ENCODE measurements at places on chromosomes 2 and 18. TPM values are rescaled to one million over a fixed set of nuclear protein-coding genes. Genes with fewer than 3 reads are reported as not detected.

Gene CD302
- total RNA-seq, result 2.3 TPM

DNA sequence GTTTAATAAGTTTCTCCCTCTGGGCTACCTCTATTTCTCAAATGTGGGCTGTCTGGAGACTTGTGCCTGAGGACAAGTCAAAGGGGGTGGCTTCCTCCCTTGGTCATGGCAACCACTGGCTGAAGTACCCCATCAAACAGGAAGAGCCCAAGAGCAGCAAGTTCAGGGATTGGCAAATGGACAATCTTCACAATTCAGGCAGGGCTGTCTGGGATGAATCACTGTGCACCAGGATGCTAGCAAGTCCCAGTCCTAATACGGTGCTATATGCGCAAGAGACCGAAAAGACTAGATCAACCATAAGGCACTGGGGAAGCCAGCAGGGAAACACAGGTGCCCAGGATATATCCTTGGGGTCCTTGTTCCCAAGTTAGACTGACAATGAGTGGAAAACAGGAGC, 75.5 kb downstream of the ANTXR1 start:
- DNase-seq, result no peak

Gene HJURP
- 86.3 TPM for total RNA-seq

- no peak for DNase-seq
These were observed 48.1 kb downstream of the KCNE4 start for GRCh38 chr2:223100061-223100511.

Gene GALNT5
- total RNA-seq, result 0.03 TPM

Gene KLHL29
- total RNA-seq, result 4.6 TPM

GRCh38 chr18:1526991-1527390, 622.3 kb downstream of the ADCYAP1 start:
- DNase-seq, result no peak

- no peak for DNase-seq
These were observed 44.4 kb downstream of the EXOC6B start for GRCh38 chr2:72781480-72781879.

Gene SKOR2
- total RNA-seq, result not detected

GRCh38 chr2:125444106-125444505, 1211.9 kb upstream of the GYPC start:
- DNase-seq, result no peak

DNA sequence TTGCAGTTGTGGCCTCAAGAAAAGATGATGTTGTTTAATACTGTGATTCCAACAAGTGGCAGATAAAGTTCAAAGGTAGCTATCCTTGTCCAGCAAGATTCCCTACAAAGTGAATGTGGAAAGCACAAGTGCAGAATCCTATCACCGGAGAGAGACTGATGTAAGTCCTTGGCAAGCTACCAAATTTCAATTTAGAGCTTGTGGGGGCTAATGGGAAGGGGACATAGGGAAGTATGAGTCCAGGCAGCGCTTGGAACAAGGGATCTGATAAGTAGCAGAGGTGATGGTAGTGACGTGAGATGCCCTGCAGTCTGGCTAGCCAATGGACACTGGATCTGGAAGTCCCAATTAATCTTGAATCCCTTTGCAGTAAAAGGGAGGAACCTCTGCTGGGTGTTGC, 165.2 kb upstream of the DTNA start:
- no peak for DNase-seq

DNA sequence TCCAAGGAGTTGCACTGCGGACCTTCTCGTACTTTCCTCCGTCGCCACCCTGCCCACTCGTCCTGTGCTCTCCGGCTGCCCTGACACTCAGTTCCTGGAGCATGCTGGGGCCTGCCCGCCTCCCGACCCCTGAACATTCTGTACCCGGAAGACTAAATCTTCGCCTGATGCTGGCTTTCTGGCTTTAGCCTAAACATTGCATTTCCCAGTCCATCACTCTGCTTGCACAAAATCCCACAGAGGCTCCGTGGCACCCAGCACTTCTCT, 550 bp upstream of the SFXN5 start:
- DNase-seq, result no peak

Gene ASXL3
- 0.29 TPM for total RNA-seq

GRCh38 chr2:44237221-44237620, 38.1 kb upstream of the SLC3A1 start:
- no peak for DNase-seq

DNA sequence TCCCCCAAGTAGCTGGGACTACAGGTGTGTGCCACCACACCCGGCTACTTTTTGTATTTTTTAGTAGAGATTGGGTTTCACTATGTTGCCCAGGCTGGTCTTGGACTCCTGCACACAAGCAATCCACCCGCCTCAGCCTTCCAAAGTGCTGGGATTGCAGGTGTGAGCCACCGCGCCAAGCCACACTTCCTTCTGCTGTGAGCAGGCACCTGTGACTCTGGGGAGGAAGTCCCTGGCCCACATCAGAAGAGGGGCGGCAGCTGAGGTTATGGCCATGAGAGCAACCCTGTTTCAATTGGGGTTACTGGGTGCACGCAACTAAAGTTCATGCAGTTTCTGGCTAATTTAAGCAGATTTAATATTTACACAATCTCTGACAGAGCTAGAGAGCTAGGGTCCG, 91.0 kb downstream of the PLB1 start:
- no peak for DNase-seq

Gene SIX2
- 12.2 TPM for total RNA-seq

GRCh38 chr2:112772322-112772721, 7.9 kb upstream of the CKAP2L start:
- DNase-seq, result no peak

DNA sequence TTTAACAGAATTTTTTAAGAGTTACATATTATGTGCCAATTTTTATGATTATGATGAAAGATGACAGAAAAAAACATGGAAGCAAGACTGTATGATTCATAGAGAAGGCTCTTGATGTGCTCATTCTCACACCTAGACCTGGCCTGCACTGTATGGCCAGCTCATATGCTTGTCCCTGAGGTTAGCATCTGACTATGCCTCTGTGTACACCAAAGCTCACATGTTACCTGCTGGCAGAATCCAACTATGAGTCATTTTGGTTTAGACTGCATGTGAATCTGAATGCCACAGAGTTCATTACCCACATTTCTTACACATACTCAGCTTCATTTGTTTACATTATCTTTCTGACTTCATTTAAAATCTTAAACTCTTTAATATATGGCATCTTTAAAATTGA, 139.0 kb downstream of the DSC3 start:
- DNase-seq, result peak; percentile 76

DNA sequence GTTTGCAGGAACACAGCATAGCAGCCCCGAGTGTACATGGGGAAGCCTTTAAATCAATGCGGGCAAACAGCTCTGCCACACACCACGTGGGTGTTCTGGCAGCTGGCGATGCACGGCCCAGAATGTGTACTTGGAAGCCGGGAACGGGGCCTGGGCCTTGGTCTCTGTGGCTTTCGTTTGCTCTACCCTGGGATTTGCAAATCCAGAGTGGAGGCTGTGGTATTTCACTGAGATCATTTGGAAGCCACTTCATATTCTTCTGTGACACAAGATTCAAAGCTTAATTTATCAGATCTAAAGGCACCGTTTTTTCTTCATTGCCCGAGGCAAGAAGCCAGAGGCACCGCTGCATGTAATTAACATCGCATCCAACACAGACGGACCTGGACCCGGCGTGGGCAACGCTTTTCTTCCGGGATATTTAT, 246.3 kb upstream of the MYT1L start:
- peak; percentile 26 for DNase-seq

Gene CAPN14
- 0.11 TPM for total RNA-seq

GRCh38 chr2:6986301-6986911, 69.2 kb downstream of the RNF144A start:
- no peak for DNase-seq

Gene GULP1
- 25.9 TPM for total RNA-seq

GRCh38 chr2:236904389-236905263, 181.1 kb upstream of the COPS8 start:
- no peak for DNase-seq

GRCh38 chr2:241393524-241394196, 37.6 kb downstream of the FARP2 start:
- DNase-seq, result no peak

DNA sequence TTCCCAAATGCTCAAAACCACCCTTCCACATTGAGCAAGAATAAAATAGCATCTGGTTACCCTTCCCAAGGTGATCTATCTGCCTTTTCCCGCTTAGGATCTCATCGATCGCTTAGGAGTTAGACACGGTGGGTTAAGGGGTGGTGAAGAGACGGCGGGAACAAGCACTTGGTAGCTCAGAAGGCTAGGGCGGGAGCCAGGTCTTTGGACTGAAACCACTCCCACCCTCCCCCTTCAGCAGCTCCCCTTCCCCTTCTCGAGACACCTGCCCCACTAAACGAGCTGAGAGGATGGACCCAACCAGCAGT, 513 bp downstream of the THOC1 start:
- DNase-seq, result no peak

DNA sequence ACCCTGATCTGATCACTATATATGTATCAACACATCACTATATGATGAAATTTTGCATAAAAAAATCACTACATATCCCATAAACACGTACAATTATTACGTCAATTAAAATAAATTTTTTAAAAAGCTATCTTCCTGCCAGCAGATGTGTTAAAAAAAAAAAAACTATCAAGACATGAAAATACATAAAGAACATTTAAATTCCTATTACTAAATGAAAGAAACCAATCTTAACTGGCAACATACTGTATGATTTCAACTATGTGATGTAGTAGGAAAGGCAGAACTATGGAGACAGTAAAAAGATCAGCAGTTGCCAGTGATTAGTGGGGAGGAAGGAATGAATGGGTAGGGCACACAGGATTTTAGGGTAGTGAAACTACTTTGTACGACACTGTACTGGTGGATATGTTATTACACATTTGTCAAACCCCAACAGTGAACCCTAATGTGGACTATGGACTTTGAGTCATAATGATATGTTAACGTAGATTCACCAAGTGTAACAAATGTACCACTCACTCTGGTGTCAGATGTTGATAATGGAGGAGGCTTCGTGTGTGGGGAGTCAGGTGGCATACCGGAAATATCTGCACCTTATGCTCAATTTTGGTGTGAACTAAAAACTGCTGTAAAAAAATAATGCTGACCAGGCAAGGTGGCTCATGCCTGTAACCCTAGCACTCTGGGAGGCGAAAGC, 27.4 kb downstream of the USP34 start:
- no peak for DNase-seq

GRCh38 chr2:232340171-232340935, 38.2 kb upstream of the ALPP start:
- DNase-seq, result no peak

Gene SH3RF3
- total RNA-seq, result 3.0 TPM

- no peak for DNase-seq
These were observed 27.1 kb upstream of the FZD5 start for GRCh38 chr2:207796585-207797350.
